ENCODE measurements at places on chromosomes 7 and 10.
A peak's percentile ranks its signal among the peaks of the same experiment; 100 is the strongest.

DNA sequence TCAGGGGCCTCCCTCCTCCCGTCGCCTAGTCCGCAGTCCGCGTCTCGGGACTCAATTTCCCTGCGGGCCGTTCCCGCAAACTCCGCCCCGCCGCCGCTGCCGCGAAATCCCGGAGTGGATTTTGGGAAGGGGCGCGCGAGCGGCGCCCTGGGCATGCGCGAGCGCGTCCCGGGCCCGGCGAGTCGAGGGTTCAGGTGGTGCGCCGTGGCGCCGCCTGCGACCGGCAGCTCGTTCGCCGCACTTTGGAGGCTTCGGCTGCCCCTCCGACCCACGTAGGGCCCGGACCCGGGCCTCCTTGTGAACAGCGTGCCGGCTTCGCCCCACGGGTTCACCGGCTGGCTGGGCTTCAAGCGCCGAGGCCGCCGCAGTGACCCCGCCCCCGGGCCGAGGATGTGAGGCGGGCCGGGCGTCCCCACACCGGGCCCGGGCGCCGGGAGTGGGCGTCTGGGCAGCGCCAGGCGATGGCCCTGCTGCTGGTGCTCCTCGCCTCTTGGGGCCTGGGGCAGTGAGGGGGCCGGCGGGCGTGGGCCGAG is at the start of gene PLEKHA8:
TSS of gene PLEKHA8 (plus strand) at position 197 of the 533 bp plus-strand sequence. CDS start 351 bp downstream, outside the sequence.
- DNase-seq: peak; percentile 82

DNA sequence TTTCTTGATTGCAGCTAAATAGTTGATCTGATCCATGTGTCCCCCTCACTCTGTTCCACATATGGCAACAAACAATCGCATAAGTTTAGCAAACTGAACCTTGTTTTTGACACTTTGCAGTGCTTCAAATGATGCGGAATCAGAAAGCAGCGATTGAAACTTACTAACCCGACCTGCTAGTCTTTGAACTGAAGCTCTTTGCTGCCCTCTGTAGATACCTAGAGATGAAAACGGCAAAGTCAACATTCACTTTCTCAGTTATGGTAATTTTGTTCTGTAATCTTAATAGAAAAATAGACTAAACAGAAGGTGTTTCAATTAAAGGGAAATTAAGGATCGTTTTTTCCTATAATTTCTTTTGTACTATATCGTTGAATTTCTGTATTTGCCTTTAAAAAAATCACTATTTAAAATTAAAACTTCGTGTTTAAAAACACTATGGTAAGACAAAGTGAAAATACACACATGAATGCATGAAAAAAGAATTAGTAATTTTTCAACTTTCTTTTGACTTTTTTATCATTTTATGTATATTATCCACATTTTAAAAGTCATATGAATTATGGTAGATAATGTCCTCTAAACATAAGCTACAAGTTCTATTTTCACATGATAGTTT is 276.5 kb downstream of the MAGI2 start:
- DNase-seq: no peak

GRCh38 chr10:115278294-115278693 is 185.1 kb downstream of the ATRNL1 start:
- no peak for DNase-seq

GRCh38 chr7:101859411-101860106 is 42.1 kb downstream of the CUX1 start:
- no peak for DNase-seq

DNA sequence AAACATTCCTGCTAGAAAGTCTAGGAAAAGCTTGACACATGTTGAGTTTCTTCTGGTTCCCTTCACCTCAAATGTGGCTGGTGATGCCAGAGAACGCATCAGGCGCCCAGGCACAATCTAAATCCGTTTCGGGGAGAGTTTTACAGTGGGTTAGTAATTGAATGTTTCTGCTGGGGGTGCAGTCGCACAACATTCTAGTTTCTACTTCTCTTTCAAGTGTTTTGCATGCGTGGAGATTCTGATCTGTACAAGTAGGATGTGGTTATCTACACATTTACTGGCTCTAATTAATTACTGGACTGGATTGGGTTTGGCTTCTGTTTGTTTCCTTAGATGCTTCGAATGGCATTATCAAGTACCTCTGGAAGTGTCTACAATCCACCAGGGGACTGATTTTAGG is 173.8 kb downstream of the TMEM26 start:
- no peak for DNase-seq

- DNase-seq: no peak
These were observed 81.8 kb downstream of the SGMS1 start for GRCh38 chr10:50541921-50542320.

DNA sequence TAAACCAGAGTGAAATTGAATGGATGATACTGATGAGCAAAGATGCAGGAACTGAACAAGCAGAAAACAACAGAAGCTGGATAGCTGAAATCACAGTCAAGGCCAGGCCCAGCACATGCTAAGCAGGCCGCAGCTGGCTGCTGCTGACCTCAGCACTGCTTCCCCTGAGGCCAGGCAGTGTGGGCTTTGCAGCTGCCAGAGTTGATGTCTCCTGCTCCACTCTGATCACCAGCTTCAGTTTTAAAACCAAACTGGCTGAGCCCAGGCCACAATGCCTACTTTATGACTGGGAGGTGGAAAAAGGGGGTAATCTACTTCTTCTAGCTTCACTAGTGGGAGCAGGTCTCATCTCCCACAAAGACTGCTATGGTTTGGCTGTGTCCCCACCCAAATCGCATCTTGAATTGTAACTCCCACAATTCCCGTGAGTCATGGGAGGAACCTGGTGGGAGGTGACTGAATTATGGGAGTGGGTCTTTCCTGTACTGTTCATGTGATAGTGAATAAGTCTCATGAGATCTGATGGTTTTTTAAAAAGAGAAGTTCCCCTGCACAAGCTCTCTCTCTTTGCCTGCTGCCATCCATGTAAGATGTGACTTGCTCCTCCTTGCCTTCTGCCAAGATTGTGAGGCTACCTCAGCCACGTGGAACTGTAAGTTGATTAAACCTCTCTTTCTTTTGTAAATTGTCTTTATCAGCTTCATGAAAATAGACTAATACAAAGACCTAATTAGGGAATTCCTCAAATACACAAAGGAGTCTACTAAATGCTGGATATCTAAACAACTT is 136.4 kb upstream of the ITGB1 start:
- no peak for DNase-seq

DNA sequence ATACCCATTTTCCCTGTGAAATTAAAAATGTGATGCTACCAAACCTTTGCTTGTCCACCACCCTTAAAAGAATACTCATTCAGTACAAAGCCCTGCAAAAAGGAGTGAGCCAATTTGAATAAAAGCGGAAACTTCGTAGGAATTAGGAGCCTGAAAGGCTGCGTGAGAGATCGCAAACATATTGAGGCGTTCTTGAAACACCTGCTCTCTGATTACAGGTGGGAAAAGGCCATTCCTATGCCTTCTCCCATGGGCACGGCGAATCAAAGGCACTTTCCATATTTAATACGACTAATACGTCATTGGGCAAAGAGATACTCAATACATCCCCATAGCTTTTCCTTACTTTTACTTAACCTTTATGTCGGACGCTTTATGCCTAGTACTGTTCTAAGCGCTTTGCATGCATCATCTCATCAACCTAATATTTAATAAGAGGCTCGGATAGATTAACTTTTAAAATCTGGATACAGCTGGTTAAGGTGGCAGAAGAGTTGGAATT is 30.9 kb upstream of the KMT2E start:
- DNase-seq: no peak

DNA sequence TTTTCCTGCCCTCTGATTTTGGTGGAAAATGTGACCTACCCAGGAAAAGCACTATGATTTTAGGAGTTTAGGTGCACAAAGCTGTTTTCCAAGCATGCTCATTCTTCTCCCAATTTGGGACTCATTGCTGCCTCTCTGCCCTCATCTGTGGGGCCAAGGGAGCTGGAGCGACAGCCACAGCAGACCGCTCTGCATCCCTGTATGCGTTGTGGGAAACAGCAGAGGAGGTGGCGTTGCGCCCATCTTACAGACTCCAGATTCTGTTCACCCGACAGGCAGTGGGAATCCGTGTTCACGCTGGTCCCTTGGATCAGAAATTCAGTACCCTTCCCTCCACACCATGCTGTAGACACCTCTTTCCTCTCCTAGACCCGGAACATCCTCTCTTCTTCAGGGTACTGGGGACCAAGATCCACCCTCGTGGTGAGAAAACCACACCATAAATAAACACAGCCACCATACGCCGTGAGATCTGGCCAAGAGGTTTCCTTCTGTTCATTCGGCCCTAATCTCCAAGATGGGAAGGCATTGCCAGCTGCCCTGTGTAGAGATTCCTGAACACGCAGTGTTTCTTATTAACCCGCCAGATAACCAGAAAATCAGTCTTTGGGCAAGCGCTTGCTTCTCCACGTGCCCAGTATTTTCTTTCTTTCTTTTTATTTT is 87.9 kb downstream of the CUX1 start:
- no peak for DNase-seq

DNA sequence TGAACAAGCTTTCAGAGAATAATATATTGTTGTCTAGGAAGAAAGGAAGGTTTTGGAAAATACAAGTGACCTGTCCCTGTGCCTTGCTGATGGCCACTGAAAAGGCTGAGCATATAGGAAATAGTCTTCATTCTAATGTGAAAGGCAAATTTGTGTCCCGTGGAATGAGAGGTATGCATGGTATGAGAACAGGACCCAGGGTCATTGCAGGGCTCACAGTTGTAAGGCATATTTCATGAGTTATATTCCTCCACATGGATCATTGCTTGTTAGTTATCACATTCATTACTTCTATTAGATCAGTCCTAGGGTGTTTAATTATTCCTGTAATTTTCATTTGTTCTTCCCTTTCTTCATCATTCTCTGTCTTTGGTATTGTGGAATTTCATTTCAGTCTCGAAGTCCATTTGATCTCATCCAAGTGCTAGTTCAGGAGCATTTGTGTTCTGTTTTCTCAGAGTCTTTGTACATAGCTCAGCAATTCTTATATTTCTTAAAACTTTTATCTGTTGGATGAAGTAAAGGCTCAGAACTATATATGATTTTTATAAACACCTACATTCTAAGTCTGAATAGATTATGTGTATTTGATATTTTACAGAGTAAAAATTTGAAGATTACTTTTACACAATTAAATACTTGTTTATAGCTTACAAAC is 39.4 kb upstream of the ARHGAP21 start:
- DNase-seq: no peak

DNA sequence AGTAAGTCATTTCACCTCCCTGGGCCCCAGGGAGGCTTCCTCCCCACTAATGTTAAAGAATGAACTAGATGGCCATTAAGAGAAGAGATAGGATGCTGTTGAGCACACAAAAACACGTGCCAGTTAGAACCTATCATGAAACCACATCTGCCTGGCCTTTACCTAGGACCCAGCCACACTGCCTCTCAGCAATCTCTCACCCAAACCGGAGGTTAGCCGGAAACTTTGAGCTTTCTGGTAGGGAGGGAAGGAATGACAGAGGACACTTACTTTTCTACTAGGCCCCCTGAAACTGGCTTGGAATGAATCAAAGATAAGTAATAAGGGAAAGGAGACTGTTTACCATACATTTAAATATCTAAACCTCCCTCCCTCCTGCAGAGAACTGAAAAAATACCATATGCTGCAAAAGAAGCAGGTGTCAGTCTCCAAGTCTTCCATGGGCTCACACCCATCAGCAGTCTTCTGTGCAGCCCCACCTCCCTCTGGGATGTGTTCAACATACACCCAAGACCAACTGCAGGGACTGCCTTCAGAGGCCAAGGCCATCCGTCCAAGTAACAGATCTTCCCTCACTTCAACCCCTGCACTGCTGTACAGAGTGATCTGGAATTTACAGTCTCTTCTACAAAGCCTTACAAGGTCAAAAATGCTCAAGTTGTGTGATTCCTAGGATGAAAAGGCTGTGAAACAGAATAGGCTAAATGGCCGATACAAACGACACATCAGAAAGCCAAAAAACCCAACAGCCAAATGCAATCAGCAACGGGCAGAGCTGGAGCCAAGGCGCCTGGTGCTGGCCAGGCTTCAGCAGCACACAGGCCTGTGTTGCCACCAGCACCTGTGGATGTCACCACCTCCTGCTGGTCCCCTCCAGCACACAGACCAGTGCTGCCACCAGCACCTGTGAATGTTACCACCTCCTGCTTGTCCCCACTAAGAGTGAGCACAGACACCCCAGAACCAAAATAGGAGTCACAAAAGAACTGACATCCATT is 42.4 kb downstream of the SORBS1 start:
- DNase-seq: no peak

DNA sequence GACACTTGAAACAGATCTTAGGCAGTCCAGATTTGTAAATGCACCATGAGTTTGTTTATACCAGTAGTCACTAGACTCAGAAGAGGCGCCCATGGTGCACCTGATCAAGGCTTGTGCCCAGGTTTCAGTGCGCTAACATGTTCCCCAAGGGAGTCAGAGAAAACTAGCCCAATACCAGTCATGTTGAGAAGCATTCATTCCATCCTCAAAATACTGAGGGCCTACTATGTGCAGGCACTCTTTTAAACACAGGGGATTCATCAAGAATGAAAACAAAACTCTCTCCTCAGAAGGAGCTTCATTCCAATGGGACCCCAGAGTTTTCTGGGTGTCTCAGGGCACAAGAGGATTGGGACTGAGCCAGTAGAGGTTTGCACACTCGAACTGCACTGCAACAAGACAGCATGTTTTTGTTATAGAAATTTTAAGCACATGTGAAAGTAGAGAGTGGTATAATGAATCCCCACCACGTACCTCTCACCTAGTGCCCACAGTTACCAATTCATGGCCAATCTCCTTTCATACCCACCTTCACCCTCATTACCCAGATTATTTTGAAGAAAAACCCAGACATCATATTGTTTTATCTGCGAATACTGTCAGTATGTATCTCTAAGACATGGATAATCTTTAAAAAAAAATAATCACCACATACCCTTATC is 55.0 kb upstream of the ARID5B start:
- DNase-seq: no peak

GRCh38 chr10:13769946-13770345 is 183.2 kb downstream of the PRPF18 start:
- DNase-seq: no peak

DNA sequence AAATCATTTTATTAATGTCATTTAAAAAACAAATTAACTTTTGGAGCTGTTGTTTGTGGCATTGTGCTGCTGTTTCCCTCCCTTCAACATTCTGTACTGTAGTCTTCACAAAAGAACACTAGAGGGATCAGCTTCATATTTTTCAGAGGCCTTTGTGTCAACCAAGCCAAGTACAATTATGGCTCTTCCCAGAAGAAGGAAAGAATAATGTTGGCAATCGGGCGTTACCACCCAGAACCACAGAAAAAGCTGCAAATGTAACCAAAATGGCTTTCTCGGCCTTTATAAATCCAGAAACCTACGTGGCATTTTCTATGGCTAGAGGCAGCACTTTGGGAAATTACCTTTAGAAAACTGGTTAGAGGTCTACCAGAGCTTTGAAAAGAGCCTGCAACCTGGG is 98.8 kb upstream of the COL1A2 start:
- no peak for DNase-seq
